HTR-8/SVneo (cell line): ENCODE measurements at places on chromosomes 13 and 19.

- no peak for DNase-seq
These were observed 31.4 kb upstream of the GGACT start for GRCh38 chr13:100619940-100620339.

GRCh38 chr13:36344886-36345437, 1.2 kb downstream of the SPART start:
- no peak for DNase-seq

DNA sequence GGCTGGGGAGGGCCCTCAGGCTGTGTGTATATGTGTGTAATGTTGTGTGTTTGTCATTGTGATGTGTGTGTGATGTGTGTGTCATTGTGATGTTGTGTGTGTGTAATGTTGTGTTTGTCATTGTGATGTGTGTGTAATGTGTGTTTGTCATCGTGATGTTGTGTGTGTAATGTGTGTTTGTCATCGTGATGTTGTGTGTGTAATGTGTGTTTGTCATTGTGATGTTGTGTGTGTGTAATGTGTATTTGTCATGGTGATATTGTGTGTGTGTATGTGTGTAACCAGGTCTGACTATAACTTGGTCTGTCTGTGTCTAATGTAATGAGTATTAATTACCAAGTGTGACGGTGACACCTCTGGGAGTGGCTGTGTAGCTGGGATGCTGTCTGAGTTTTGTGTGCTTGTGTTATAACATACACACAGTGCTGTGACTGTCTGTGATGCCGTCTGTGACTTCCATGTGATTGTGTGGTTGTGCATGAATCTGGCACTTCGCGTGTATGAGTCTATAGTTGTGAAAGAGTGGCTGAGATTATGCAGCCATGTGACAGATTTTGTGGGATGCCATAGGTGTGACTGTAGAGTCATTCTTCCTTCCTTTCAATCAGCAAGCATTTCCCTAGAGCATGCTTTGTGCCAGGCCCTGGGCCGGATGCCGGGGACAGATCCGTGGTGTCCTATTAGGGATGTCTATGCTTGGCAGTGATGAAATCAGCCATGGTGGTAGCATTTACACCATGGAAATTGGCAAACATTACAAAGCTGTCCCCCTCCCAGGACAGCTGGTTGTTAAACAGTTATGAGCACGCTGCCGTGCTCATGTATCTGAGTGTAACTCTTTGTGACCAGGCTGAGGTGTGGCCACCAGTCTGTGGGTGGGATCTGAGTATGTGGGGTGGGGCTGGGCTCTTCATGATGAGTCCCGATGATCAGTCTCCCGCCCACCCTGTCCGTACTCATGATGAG, 6.4 kb downstream of the TNFSF14 start:
- DNase-seq, result no peak

DNA sequence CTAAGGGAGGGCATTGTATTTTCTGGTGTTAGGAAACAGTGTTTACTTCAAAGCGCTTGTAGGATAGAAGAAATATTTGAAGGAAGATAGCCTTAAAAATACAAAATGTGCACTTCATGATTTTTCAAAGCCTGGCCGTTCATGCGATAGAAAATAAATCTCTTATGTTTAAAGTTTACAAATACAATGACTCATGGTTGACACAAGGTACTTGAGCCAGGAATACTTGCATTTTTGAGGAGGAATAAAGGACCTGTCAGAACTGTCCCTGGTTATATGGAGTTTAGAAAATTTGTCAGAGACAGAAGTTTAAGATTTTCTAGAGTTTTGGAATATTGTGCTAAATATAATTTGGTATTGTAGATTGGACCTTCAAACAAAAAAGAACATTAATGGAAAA, 1223.2 kb upstream of the SLC10A2 start:
- no peak for DNase-seq

GRCh38 chr13:51905787-51906186, 44.0 kb downstream of the CCDC70 start:
- no peak for DNase-seq

DNA sequence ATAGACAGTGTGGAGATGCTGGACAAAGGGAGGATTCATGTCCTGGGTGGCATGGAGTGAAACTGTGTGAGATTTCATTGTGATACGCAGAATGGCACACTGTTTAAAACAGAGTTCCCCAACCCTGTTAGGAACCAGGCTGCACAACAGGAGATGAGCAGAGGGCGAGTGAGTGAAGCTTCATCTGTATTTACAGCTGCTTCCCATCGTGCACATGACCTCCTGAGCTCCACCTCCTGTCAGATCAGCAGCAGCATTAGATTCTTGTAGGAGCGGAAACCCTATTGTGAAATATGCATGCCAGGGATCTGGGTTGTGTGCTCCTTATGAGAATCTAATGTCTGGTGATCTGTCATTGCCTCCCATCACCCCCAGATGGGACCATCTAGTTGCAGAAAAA, 72.5 kb downstream of the RAP2A start:
- no peak for DNase-seq

DNA sequence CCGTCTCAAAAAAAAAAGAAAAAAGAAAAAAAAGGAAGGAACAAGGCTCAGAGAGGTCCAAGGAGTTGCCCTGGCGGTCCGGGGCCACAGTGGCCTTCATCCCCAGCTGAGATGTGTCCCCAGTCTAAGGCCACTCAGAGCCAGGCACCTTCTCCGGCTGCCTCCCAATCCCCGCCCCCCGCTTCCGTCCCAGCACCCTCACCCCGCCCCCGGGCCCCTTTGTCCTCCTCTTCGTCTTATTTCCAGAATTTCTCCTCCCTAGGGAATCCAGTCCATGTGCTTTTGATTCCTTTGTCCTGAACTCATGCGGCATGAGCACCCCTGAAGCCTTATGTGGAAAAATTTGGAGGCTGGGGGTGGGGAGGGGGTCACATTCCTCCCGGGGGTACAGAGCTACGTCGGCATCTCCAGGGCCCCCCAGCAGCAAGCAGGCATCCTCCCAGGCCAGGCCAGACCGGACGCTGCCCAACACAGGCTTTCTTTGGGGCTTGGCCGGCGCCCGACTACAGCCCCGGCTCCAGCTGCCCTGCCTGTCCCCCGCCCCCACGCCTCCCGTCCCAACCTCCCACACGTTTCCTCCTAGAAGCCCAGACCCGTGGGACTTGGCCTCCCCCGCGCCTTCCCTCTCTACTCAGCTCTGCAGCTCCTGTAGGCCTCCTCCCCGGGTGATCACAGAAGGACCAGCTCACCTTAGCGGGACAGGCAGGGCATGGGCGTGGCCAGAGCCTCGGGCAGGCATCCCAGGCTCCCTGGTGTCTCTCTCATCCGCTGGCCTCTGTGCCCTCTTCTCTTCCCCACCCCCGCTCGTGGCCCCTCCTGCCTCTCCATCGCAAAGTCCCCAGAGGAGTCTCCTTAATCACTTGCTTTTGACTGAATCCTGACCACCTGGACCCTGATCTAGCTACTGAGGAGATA, 17.8 kb upstream of the ADGRE5 start:
- DNase-seq, result peak; percentile 72

- DNase-seq, result no peak
These were observed 8.3 kb upstream of the PNMA8B start for GRCh38 chr19:46503848-46504453.

DNA sequence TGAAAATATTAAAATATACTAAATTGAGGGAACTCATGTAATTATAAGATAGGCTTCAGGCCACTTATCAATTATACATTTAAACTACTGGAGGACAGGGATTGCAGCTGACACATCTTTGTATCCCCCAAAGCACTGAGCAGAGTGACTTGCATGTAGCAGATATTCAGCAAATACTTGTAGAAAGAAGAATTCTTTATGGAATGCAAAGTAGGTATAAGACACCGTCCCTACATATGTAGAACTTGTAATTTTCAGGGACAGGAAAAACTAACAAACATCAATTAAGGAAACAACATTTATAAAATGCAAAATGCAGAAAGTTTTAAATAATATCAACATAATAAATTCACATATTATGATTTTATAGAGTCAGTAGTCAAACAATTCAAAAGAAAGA, 719.2 kb downstream of the OLFM4 start:
- DNase-seq, result no peak

GRCh38 chr19:55489711-55490477, 1.7 kb downstream of the SSC5D start:
- DNase-seq, result no peak

DNA sequence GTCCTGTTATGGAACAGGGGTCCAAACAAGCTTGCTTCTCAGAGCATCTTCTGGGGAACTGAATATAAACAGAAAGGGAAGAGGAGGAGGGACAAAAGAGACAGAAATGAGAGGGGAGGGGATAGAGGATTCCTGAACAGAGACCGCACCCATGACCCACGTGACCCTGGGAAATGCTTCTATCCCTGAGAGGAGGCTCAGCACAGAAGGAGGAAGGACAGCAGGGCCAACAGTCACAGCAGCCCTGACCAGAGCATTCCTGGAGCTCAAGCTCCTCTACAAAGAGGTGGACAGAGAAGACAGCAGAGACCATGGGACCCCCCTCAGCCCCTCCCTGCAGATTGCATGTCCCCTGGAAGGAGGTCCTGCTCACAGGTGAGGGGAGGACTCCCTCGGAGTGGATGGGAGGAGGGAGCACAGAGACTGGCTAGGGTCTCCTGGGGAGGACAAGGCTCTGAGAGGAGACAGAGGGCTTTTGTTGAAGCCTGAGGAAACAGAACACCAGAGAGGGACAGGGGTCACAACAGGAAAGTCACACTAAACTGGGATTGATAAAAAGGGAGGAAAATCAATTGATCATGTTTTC, at the start of gene CEACAM6:
CEACAM6 (plus strand) TSS at position 203 of the 586 bp plus-strand sequence; CDS start at position 312, 109 bp downstream.
- DNase-seq, result no peak

DNA sequence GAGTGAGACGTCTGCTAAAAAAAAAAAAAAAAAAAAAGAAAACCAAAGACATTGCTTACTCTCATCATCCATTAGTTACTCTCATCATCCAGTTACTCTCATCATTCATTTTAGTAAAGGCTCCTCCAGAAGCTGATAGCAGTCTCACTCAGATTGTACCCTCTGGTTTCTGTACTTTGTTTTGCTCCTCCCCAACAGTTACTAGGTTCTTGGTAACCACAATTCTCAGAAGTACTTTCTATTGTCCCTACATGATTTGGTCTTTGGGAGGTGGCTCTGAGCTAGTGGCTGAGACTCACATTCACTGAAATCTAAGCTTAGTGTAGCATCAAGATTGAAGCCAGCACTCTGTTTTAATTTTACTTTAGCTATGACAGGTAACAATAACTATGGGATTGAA, 14.3 kb downstream of the ERICH4 start:
- no peak for DNase-seq

GRCh38 chr19:3171894-3172672, 6.5 kb upstream of the S1PR4 start:
- DNase-seq, result no peak

- no peak for DNase-seq
These were observed 754 bp upstream of the SIX5 start for GRCh38 chr19:45769821-45770191.

GRCh38 chr13:95644601-95645052, at the start of gene DZIP1:
DZIP1 (minus strand) TSS chr13:95644706; CDS start chr13:95642029, 2,677 bp downstream.
- peak; percentile 75 for DNase-seq

DNA sequence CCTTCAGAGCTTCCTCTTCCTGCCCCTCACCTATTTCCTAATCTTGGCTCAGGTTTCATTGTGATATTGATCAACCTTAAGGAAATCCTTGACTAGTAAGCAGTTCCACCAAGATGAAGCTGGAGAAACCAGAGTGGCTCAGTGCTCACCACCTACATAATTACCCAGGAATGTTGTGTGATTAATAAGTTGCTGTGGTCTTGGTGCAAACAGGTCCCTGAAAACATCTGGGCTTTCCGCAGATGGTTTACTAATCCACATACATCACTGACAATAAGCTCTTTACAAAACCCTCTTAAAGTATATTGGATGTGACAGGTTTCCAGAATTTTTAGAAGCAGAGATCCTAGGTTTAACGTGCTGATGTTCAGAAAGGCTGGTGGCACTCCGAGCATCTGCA, 8.6 kb upstream of the SERP2 start:
- DNase-seq, result no peak

GRCh38 chr13:21228738-21229137, 52.3 kb downstream of the MRPL57 start:
- no peak for DNase-seq

GRCh38 chr13:93029536-93029935, 197.1 kb upstream of the GPC6 start:
- DNase-seq, result no peak

DNA sequence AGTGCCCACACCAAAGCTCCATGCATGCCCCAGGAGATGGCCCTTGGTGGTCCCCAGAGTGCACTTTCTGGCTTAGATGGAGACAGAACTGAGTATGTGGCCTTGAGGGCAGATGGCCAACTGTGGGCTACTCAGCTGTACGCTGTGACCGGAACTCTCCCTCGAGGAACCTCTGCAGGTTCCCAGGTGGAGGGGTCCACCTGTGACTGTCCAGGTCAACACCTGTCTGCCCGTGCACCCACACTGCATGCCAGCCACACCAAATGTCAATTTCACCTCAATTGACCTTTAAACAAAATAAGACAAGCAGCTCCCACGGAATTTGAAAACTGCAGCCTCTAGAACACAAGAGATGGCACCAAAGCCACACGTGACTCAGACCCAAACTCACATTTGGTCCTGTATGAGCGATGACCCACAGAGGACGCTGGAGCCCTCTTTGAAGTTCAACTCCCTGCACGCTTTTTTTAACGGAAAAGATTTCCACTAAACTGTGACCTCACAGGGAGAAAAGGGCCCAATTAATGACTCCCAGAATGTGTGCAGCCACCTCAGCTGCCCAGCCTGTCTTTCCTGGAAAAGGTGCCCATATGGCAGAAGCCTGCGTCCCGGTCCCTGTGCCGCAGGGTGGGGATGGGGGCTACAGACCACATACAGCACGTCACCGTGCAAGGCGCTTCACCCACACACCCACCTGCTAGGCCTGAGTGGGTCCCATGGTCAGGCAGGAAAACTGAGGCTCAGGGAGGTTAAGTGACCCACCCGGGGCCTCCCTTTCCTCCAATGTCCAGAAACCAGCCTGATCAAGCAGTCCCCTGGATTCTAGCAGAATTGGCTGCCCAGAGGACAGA, 47.7 kb downstream of the KLF2 start:
- no peak for DNase-seq

DNA sequence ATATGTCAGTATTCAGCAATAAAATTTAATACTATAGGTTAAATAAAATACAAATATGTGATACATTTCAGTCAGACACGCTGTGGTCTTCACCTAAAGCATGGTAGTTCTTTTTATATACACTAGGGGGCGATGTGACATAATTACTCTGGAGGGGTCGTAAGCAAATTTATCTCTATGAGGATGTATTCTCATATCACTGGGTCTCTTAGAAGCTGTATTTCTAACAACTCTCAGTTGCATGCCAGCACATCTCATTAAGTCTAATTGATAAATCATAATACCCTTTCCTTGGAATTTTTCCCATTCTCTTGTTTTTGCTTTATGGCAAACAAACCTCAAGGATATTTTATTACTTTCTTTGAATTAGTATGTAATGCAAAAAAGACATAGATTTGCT, 3.9 kb upstream of the PCDH17 start:
- DNase-seq, result peak; percentile 9

DNA sequence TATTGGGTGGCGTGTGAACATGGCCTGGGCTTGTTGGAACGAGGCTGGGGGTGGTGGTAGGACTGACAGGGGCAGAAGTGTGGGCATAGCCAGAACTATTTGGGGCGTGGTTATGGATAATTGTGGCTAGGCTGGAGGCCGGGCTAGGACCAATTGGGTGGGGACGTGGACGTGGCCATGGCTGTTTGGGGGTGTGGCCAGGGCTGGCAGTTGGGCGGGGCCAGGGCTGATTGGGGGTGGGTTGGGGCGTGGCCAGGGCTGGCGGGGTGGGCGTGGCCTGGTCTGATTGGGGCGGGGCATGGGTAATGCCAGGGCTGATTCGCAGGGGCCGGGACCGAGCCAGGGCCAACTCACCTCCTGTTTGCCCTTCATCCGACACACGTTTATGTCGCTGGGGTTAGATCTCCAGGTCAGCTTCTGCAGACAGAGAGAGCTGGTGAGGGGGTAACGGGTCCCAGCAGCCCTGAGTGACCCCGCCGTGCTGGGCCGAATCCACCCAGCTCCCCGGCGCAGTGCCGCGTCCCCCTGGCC, 2.8 kb downstream of the SEMA6B start:
- no peak for DNase-seq
